Tibial nerve (tissue), 4 donors: ENCODE measurements at places on chromosomes 6 and 20. TPM values are rescaled to one million over a fixed set of nuclear protein-coding genes. Genes with fewer than 3 reads are reported as not detected.

Gene C6orf15
- not detected for total RNA-seq

Gene ID1
- total RNA-seq = 524 TPM

Gene HSPA12B
- 30.9 TPM for total RNA-seq

GRCh38 chr6:50939931-50940330 lies 121.3 kb downstream of the TFAP2B start:
- no peak for DNase-seq

- DNase-seq = no peak
Observed at GRCh38 chr20:53291548-53291947, 302.1 kb downstream of the ZNF217 start.

DNA sequence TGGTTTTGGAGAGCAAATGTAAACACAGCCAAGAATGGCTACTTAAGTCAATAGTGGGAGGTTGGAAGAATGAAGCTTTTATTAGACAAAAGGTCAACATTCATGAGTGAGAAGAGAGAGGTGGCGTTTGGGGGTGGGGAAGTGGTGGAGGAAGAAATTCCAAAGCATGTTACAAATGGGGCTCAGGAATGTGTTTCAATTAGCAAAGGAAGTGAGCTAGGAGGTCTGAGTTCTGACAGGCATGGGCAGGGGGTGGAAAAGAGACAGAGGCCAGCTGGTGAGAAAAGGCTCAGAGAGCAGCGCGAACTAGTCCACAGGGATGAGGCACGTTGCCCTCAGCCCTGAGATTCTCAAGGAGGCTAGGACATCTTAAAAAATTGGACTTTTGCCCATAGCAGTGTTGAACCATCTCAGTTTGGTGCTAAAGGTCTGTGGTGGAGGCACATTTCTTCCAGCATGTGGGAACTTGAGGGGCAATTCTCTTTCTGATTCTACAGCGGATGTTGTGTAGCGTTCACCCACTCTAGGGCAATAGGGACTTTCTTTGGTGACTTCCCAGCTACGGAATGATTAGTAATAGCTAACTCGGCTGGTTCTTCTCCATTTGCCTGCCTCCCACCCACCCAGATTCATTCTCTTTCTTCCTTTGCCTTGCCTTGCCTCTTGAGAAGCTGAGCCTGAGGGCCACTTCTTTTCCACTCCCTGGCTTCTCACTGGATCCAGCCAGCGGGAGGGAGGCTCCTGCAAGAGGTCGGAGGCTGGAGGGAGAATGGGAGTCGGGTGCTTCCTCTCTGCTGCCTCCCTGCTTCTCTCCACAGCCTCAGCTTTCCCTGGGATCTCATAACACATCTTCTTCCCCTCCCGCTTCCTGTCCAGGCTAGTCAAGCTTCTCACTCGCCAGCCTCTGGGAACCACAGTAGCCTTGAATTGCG lies 45.1 kb upstream of the NEDD9 start:
- no peak for DNase-seq

- no peak for DNase-seq
Observed at GRCh38 chr6:74289884-74290283, 593.9 kb downstream of the CD109 start.

DNA sequence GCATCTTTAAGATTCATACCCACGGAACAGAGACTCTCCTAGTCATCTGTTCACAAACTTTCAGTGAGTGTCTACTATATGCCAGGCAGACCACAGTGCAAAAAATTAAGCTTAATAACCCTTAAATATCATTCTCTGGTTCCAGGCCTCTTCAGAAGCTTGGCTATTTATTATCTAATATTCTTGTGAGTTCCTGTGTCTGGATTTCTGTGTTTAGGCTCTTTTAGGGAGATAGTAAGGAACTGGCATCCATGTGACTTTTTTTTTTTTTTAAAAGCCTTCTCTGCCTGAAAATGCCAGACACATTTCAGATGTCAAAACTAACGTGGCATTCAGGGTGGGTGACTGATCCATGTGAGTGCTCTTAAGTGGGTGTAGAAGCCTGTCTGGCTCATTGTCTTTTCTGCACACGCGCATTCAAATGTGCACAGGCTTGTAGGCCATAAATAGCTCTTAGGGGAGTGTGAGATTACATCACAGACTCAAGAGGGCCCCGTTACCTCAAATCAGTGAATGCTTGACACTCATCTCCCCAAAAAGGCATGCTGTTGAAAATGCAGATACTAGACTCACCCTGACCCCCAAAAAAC lies 141.9 kb downstream of the GMPR start:
- DNase-seq = no peak

- no peak for DNase-seq
Observed at GRCh38 chr6:170042596-170043118, 248.2 kb downstream of the DLL1 start.

DNA sequence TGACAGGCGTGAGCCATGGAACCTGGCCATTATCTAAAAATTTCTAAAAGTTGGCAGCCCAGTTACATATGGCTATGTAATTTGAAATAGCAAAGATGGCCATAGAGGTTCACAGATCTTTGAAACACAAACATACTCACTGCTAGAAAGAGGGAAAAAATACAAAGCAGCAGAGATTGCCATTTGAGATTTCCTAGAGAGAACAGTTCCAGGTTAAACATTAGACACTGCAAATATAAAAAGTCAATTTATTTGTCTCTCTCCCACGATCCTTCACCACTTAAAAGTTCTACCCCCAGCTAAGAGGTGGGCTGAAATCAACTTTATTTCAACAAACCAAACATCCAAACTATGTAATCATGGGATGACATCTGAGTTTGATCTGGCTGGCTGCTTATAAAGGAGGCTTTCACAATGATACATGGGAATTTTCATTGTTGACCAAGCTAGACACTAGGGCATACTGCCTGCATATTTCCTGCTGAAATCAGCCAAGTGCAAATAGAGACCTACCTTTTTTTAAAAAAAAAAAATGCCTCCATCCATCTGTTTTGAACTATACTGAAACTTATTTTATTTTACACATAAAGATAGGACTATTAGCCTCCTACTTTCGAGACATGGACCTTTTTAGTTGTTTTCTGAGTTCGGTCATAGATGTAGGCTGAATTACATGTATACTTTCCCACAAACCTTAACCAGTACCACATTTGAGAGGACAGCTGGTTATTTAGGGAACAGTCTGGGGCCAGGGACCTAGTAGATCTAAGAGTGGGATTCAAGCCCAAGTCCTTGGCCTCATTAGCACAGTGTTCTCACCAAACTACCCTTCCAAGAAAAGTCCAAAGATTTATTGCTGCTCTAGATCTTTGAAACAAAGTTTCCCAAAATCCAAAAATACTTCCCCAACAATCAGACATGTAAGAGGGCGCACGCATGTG lies 16.6 kb downstream of the DCDC2 start:
- no peak for DNase-seq

DNA sequence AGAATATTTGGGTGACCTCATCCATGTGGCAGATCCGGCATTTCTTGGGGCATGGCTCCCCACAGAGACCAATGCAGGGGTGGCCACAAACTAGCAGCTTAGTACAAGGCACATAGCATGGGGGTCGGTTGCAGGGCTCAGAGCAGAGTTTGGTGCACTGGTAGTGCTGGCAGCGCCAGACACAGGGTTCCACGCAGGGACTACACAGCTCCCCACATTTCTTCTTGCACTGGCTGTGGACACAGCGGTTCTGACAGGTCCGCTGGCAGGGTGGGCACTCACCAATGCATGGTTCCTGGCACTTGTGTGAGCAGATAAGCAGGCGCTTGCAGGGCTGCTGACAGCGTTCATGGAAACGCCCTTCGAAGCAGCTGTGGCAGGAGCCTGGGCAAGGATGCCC lies 29.1 kb downstream of the DDX27 start:
- DNase-seq = no peak

DNA sequence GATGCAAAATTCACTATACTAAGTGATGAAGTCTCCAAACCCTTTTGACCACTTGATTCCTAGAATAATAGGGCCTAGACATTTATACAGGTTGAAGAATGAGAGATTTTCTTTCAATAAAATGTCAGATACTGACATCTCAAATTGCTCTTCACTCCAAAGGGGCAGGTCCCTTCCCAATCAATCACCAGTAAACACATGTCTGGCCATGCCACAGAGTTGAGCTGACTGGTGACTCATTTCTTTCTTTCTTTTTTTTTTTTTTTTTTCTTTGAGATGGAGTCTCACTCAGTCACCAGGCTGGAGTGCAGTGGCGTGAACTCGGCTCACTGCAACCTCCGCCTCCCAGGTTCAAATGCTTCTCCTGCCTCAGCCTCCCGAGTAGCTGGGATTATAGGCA lies 388.6 kb upstream of the BTBD3 start:
- no peak for DNase-seq

- DNase-seq = no peak
Observed at GRCh38 chr20:36919715-36920333, 31.7 kb downstream of the SAMHD1 start.

DNA sequence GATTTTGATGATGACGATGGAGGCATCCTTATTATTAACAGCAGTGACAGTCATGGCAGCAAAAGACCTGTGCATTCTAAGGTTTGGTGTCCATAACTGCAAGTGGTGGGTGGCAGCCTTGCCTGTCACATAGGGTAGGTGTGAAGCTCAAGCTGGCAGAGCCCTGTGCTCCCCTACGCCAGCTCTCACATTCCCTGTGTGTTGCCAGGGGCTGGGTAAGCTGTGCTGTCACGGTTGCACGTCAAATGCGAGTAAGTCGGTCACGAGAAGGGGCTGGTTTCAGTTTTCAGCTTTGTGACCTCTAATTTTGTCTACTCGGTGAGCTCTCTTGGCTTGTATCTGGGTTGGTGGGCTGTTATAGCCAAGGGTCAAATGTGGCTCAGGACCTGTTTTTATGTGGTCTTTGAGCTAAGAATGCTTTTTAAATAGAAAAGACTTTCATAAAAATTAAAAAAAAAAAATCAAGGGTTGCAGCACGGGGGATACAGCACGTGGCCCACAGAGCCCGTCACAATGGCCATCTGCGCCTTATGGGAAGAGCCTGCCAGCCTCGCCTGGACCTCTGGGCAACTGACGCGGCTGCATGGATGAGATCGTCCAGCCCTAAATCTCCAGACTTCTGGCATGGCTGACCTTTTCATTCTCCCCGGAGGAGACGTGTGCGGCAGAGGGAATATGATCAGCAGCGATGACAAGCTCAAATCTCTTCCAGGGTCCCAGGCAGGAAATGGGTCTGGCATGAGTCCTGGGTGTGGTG lies 148.5 kb downstream of the PHACTR3 start:
- DNase-seq = no peak
